ENCODE measurements at places on chromosomes 3 and 15.
A peak's percentile ranks its signal among the peaks of the same experiment; 100 is the strongest.

DNA sequence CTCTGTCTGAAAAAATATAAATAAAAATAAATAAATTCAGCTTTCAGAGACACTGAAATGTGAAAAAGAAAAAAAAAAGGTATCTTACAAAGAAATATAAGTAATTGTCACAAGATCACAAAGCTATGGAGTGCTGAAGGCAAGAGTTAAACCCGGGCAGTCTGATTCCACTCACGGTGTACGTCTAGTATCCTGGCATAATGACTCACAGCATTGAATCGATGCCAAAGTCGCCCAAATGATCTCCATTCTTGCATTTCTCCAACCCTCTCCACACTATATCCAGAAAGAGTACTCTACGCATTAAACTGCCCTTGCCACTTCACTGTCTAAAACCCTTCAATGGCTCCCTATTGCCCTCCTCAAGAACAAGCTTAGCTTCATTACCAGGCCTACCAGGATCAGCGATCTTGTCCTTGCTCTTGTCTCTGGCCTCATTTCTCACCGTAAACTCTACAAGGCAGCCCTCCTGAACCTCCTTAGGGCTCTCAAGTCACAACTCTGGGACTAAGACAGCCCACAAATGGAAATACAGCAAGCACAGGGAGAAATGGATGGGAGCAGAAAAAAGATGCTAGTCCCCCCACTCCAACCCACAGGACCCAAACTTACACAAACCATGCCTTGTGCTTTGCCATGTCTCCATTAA is 7.7 kb downstream of the SUCLG2 start:
- no peak for DNase-seq

- DNase-seq: no peak
Observed at GRCh38 chr3:66672830-66673229, 172.0 kb upstream of the LRIG1 start.

GRCh38 chr15:96340598-96341512 is 10.4 kb downstream of the NR2F2 start:
- no peak for DNase-seq

DNA sequence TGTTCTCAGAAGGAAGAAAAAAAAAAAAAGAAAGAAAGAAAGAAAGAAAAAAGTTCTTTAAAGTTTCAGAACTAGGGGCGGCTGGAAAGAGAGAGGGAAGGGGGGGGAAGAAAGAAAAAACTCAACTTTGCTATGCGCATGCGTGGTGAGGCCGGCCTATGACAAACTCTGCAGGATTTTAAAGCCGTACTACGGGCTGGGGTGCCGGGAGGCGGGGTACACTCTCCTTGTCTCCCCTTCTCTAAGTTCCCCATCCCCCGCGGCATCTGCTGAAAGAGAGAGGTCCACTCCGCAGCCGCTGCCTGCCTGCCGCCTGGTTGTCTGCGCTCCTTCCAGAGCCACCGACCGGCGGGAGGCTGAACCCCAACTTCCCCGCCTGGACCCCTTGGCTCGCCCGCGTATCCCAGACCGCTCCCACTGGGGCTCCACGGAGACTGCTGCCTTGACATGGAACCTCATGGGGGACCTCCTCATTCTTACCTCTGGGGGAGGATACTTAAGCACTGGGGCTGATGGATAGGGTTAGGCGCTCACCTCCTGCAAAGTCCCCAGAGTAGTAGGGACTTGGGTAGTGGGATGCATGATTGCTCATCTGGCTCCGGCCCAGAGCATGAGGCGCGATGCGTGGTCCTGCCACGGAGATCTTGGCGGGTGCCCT is 1.4 kb upstream of the WNT5A start:
- peak; percentile 56 for DNase-seq

- no peak for DNase-seq
Observed at GRCh38 chr3:16877505-16877904, 7.2 kb upstream of the PLCL2 start.

DNA sequence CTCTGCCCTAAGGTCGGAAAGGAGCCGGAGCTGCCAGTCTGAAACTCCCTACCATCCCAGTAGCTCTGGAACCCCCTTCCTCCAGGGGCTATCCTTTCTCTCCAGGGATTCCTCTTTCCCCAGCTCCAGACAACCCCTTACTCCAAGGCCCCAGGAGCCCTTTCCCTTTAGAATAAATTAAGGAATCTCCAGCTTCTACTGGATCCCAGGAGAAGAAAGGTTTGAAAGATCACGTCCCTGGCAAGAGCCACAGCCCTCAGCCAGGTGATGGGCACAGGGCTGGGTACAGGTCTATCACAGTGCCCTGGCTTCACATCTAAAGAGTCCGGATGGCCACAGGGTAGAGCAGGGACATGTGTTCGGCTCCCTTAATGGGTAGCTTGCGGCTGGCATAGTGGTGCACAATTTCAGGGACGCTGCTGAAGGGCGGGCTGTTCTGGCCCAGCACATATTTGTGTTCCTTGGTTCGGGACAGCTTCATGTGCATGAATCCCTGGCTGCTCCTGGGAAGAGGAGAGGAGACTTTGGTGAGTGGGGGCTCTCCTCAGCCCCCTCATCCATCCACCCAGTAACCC is 20.0 kb downstream of the SHF start:
- no peak for DNase-seq

- no peak for DNase-seq
Observed at GRCh38 chr3:60079076-60079475, 1029.3 kb upstream of the CFAP20DC start.

DNA sequence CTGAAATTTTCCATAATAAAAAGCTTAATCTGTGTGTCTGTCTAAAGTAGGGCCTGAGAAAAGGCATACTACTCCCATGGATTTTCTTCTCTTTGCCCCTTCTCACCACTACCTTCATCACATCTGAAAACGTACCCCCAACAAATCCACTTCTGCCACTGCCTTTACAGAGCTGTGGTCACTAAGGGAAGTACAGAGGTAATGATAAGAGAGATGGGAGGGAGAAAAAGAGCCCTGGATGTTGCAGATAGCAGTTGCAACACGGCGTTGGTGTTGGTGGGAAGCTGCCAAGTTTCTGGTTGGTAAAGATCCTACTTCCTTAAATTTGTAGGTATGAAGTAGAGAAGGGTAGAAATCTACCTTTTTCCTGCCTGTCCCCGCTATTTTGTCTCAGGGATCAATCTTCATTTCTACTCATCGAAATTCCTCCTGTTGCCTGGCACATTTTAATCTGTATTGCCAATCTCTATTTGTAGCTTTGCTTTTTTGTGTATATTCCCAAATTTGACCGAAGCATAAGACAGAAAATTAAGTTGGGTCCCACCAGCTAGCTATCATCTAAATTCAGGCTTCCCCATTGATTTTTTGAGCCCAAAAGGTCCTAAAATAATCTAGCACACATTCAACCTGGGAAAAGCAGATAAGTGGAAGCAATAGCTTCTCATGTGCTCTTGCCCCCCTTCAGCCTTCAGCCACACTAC is 102.9 kb downstream of the TFDP2 start:
- DNase-seq: no peak

GRCh38 chr3:193236599-193236998 is 4.4 kb upstream of the PLAAT1 start:
- no peak for DNase-seq

DNA sequence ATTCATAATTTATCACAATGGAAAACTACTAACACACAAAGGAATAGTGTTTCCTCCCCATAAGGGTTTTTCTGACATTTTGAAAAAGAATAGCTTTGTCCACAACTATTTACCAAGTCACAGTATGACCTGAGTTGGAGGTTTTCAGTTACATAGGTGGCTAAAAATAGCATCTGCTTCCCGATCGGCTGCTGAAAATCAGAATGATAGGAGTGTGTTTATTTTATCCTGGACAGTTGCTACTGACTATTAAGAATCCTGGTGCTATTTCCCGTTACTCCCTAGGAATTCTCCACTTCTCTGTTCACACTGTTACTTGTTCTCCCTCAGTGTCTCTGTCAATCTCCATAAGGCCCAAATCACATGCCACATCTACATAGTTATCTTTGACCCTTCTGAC is 353.9 kb upstream of the RARB start:
- DNase-seq: no peak

DNA sequence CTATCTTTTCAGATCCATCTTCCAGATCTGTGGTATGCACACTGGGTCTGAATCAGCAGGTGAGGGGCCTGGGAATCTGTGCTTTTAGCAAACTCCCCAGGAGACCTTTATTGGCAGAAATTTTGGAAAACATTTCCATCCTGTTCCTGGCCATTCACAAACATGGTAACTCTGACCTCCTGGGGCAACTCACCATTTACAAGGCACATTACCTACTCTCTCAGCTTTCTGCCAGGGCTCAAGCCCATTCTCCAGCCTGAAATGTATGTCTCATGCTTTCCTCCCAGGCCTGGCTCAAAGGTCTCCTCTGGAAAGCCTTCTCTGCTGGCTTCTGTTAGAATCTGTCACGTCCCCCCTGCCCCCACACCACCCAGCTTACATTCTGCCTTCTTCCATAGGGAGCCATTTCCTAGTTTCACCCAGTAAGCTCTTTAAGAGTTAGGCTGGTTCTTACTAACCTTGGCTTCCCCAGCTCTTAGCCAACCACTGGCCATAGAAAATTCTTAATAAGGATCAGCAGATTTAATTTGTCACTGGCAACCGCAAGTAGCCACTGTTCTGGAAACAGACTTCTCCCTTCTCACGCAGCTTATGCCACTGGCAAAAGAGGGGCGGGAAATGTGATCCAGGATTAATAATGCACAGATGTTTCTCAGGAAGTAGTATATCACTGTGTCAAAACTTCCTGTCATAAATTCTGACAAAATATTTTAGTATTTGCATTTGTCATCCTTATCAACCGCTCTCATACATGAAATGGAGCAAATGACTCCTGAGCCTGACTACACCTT is 55.0 kb downstream of the RORA start:
- DNase-seq: no peak

DNA sequence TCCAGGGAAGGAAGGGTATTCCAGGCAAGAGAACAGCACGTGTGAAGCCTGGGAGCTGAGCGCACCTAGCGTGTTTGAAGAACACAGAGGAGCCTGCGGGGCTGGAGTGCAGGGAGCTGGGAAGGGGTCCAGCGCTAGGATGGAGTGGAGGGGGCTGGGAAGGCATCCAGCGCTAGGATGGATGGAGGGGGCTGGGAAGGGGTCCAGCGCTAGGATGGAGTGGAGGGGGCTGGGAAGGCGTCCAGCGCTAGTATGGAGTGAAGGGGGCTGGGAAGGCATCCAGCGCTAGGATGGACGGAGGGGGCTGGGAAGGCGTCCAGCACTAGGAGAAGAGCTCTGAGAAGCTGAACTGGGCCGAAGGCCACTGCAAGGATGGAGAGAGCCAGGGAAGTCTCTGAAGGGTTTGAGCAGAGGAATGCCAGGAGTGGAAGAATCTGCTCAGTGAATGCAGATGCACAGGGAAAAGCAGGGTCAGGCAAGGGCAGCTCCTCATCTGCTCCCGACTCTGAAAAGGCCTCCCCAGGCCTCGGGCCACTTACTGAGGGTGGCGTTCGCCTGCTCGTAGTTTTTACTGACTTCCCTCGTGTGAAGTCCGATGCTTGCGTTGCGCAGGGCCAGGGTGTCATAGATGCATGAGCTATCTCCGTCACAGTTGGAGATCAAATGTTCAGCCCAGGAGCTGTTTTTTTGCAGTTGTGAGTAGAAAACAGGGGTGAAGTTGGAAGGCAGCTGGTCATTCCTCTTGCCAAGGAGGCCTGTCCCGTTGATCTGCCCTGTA is 39.8 kb downstream of the MUC20 start:
- no peak for DNase-seq

GRCh38 chr3:122694966-122695365 is 14.3 kb downstream of the PARP14 start:
- no peak for DNase-seq

DNA sequence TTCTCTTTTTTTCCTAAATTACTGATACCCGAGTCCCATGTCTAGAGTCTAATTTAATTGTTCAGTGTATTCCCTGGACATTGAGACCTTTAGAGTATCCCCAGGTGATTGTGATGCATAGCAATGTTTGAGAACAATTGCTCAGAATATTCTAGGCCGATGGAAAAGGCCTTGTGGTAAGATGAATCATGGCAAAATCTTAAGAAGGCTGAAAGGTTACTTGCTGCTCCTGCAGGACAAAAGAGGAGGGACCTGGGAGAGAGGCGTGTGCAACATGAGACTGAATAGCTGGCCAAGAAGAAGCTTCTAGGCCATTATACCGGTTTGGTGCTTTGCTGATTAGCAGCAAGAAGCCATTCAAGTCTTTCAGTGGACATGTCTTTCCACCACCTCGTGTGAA is 256.6 kb downstream of the ROBO2 start:
- no peak for DNase-seq

- DNase-seq: no peak
Observed at GRCh38 chr15:81337241-81337640, 13.3 kb upstream of the STARD5 start.

GRCh38 chr3:47407237-47407636 is 26.4 kb downstream of the PTPN23 start:
- no peak for DNase-seq

GRCh38 chr15:80710635-80711554 is 15.8 kb downstream of the ABHD17C start:
- no peak for DNase-seq

GRCh38 chr15:39247574-39247973 is 333.3 kb upstream of the THBS1 start:
- DNase-seq: no peak
